ENCODE measurements at places on chromosomes 11 and 22. TPM values are rescaled to one million over a fixed set of nuclear protein-coding genes. Genes with fewer than 3 reads are reported as not detected.

Gene TMPRSS13
- not detected for total RNA-seq

Gene CENPM
- 43.8 TPM for total RNA-seq

Gene MOGAT2
- total RNA-seq = not detected

Gene APOA1
- not detected for total RNA-seq

Gene C11orf52
- not detected for total RNA-seq

Gene PRODH
- not detected for total RNA-seq

Gene CLDN5
- 6.4 TPM for total RNA-seq

Gene PGAP2
- 13.5 TPM for total RNA-seq

Gene KRTAP5-9
- total RNA-seq = not detected

Gene PNPLA3
- 3.5 TPM for total RNA-seq

Gene OR51E2
- not detected for total RNA-seq

Gene PATE2
- total RNA-seq = not detected

Gene SWAP70
- 19.8 TPM for total RNA-seq

Gene TMA7B
- not detected for total RNA-seq
